ENCODE measurements at places on chromosomes 11 and 22.

GRCh38 chr11:113085446-113085845 is 124.2 kb downstream of the NCAM1 start:
- no peak for DNase-seq

DNA sequence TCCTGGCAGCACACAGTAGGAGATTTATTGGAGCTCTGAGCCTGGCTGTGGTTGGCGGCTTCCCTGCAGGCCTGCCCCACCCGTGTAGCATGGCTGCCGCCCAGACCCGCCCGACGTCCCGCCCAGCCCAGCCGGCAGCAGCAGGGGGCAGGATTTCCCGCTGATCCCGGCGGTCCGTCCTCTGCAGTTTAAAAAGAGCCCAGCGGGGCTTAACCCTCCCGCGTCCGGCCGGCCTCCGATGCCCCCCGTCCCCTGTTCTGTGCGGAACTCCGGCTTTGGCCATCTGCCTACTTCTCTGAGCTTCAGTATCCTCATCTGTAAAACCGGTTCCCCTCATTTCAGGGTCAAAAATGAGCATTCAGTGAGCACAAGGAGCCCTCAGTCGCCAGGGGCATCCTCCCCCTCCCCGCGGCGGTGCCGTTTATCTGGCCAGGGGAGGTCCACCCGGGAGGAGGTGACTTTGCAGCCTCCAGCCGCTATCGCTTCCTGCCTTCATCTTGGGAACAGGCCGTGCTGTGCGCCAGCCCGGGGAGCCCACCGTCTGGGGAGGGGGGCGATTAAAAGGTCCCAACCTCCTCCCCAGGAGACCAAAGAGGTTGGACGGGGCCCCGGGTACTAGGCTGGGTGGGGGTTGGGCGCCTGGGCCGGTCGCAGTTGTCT is at the start of gene GAS2L1:
Gene GAS2L1, plus strand, starts transcription at position 476 of the 660 bp plus-strand sequence. CDS start 1,456 bp downstream, outside the sequence.
- peak; percentile 69 for DNase-seq

DNA sequence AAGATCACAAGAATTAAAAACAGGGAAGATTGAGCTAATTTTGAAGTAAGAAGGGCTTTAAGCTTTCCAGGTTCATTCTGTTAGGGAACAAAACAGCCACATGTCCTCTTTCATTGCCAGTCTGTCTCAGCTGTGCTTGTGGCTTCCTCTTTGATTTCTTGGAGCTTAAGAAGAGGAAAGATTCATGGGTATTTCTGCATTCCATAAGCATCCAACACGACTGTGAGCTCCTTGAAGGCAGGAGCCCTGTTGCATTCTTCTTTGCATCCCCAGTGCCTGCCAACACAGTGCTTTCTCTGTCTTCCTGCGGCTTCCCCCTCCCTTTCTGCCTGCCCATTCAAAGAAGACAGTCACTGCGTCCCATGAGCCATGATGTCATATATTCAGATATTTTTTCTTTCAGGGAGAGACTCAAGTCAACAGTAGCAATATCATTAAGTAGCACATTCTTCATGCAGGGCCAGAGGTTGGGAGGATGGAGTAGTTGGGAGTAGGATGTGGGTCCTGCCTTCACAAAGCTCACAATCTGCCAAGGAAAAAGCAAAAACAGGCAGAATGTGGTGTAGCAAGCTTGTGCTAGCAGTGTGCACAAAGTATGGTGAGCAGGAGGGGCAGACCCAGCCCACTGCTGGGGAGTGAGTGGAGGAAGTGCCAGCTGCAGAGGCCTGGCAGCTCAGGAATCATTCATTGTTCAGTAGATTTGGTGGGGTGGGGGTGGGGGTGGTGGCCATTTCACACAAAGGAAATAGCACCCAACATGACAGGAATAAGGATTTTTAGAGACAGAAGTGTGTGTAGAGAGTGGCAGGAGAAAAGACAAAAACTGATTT is 162.1 kb upstream of the RASSF10 start:
- DNase-seq = no peak

- no peak for DNase-seq
These were observed 55.9 kb downstream of the PPFIA1 start for GRCh38 chr11:70326365-70326811.

GRCh38 chr11:71425860-71426259 is 22.3 kb downstream of the DHCR7 start:
- no peak for DNase-seq

DNA sequence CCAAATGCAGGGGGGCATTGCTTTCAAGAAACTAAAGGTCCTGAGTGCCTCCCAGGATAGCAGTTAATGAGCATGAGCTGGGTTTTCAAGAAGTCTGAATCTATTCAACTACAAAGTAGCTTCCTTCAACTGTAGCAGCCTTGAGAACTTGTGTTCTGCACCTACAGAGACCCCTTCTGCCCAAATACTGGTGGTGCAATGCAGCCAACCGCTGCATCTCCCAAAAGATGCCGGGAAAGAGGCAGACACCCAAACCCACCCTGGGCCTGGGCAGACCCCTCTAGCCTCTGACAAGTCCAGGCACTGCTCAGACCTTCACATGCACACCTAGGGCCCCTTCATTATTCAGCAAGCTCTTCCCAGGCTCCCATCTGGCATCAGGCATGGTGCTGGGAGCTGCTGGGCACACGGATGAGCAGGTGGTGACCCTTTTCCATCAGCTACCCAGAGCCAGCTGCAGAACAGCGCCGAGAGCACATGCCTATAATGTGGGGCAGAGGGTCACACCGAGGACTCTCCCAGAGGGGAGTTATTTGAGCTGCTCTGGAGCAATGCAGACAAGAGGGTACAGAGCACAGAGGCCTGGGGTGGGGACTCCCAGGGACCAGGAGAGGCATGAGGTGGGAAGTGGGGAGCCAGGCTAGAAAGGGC is 44.9 kb upstream of the ETS1 start:
- peak; percentile 59 for DNase-seq

DNA sequence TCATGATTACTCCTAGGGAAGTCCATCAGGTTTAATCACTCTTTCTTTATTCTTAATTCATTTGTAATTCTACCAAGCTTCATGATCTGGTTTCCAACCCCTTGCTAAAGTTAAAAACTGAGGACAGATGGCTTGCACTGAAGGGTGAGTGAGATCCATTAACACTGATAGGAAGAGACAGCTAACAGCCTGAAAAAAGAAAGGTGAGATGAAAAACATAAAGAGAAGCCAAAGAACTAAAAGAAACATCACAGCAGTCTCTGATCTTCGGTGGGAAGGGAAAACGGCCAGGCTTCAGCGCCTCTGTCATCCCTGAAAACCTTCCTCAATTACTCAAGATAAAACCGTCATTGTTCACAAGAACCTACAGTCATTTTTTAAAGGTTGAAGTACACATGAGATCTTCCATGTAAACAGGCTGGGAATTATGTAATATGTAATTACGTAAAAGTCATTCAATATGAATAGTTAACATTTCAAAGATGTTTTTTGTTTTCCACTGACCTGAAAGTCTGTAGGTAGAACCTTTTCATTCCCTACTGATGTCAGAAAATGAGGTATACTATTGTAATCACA is 41.3 kb downstream of the VSIG10L2 start:
- DNase-seq = no peak

GRCh38 chr11:13958641-13959400 is 3.7 kb upstream of the SPON1 start:
- no peak for DNase-seq

DNA sequence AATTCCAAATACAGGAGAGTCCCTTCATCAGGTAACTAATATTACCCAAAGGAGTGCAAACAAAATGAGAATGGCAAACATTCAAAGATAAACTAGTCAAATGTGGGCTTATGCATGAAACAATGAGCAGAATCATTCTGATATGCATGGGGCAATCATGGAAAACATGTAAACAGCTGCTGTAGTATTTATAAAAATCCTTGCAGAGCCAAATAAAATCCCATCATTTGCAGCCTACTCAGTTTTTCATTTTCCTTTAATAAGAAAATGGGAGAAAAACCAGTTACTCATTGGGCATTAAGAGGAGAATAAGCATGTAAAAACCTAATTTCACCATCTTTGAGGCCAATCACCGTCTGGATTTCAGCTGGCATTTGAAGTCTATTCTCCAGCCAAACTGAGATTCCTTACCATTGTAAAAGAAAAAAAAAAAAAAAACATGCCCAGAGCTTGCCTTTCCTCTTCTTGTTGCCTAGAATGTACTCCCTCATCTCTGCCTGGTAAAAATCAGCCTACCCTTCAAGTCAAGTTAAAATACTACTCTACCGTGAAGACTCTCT is 249.1 kb downstream of the TTC28 start:
- no peak for DNase-seq

DNA sequence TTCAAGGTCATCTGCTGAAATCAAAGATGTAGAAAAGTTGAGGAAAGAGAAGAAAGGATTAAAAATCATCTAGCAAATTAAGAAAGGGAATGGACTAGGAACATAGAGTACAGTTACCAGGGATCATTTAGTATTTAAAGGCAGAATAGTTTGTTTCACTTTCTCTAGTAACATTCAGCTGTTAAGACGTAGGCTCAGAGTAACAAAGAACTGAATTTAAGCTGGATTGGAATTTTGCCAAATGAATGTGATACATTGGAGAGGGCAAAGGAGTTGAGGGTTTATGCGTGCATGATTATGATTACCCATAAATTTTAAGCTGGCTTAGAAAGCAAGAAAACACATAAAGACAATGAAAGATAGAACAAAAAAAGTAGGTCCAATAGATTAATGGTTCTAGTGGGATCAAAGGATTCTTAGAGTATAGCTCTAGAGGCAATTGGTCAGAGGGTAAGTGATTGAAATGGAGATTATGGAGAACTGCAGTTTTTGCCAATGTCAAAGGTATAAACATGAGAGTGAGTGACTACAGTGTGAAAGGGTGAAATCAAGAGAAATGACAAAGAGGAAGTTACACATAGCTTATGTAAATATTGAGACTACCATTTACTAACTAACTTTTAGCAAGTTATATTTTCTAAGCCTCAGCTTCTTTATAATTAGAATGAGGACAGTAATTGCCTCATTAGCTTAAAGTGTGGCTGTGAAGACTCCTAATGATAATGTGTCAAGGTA is 190.0 kb downstream of the GRIA4 start:
- no peak for DNase-seq

GRCh38 chr22:32202539-32203180 is 2.2 kb downstream of the RFPL2 start:
- peak; percentile 46 for DNase-seq

DNA sequence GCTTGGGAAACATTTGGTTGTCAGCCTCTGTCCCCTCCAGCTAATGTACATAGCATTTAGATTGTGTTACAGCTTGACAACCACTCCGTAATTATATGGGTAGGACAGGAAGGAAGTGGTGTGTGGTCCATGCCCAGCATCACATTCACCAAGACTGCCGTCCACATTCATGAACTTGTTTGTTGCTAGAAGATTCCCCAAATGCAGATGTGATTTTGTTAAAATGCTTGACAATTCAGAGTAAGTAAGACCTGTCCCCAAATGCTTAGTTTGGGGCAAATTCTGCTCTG is 1482.7 kb downstream of the TBC1D22A start:
- no peak for DNase-seq

All from stimulated activated CD8-positive, alpha-beta memory T cell treated with anti-CD3 and anti-CD28 coated beads, Interleukin-4, amount 100 ng/mL, for 48 hours (primary cell).